IMR-90 (cell line): ENCODE measurements at places on chromosomes 1 and 21. TPM values are rescaled to one million over a fixed set of nuclear protein-coding genes. Genes with fewer than 3 reads are reported as not detected.

GRCh38 chr1:54220004-54220811 is 20.2 kb downstream of the MRPL37 start:
- no peak overlapping the region for H3K27ac ChIP-seq
- H3K27me3 ChIP-seq, result no peaks in the 10 kb centered on the region
- H3K4me3 ChIP-seq, result no peak overlapping the region
- DNase-seq, result peak; percentile 45

DNA sequence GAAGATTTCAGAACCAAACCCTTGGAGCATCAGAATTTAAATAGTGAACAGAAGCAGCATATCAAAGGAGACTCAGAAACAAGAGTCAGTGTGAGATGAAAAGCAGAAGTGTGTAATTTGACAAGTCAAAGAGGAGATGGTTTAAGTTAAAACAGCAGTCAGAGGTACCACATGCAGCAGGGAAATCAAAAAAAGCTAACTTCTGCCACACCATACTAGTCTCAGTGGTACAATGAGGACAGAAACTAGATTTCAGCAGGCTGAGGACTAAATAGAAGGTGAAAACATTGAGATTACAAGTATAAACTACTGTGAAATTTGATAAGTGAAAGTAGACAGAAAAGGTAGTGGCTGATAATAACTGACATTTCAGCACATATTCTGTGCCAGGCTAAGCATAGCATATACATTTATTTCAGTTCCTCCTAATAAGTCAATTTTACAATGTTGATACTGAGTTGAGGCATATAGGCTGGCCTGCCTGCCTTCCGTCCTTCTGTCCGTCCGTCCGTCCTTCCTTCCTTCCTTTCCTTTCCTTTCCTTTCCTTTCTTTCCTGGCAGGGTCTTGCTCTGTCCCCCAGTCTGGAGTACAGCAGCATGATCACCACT is 12.6 kb downstream of the SUCO start:
- no peaks in the 10 kb centered on the region for H3K36me3 ChIP-seq
- no peaks in the 10 kb centered on the region for H3K27me3 ChIP-seq

ALX3 gene
- not detected in 2 replicates for total RNA-seq

DNA sequence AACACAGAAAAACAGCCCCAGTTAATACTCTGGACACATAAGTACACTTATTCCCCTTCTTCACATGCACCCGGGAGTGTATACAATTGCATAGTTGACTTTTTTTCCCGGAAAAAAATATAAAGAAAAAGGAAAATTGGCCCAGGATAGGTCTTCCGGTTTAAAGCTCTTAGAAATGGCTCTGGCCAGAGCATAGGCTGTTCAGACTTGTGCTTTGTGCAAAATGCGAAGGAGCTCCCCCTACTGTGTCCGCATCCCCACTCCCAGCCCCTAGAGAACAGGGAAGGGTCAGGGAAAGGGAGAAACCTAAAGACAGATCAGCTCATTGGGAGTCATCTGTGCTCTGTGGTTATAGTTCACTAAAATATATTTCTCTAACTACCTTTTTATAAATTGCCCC is 5.5 kb upstream of the MTMR11 start:
- no peaks in the 10 kb centered on the region for H3K27me3 ChIP-seq
- no peak overlapping the region for H3K27ac ChIP-seq
- peaks cover 8% of the 10 kb centered on the region for H3K4me1 ChIP-seq

GRCh38 chr1:146010126-146010738 is 11.3 kb downstream of the HJV start:
- H3K4me3 ChIP-seq, result no peak overlapping the region
- no peak overlapping the region for H3K27ac ChIP-seq
- H3K4me1 ChIP-seq, result 0 out of 2 replicates have a peak, but pooled peaks cover 2% of the 10 kb centered on the region
- no peak for DNase-seq
- H3K36me3 ChIP-seq, result no peaks in the 10 kb centered on the region

GRCh38 chr1:229108598-229109201 is 162.2 kb upstream of the RAB4A start:
- no peaks in the 10 kb centered on the region for H3K36me3 ChIP-seq
- no peak overlapping the region for H3K27ac ChIP-seq
- peaks cover 50% of the 10 kb centered on the region; the same call in 1 of the 2 replicates for H3K27me3 ChIP-seq
- peaks cover 2% of the 10 kb centered on the region; the same call in 1 of the 2 replicates for H3K4me1 ChIP-seq

DNA sequence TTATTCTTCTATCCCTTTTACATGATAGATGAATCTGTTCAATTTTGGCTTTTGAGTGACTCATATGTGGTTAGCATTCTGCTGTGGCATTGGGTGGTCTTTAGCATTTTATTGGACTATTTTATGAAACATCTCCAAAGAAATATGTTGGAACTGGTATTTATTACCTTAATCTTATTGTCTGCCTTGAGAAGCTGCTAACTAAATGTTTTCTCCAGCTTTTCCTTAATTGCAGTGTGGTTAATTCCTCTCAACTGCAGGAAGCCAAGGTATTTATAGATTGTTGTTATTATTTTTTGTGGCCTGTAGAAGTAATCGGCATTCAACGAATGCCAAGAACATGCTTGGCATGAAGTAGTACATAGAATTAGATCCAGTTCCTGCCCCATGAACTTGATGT is 64.1 kb downstream of the NOS1AP start:
- no peak overlapping the region for H3K27ac ChIP-seq
- no peak overlapping the region for H3K4me3 ChIP-seq
- H3K27me3 ChIP-seq, result peaks cover 2% of the 10 kb centered on the region; the same call in 1 of the 2 replicates
- DNase-seq, result no peak

GRCh38 chr1:119611701-119612113 is 36.4 kb downstream of the ZNF697 start:
- H3K4me3 ChIP-seq, result no peak overlapping the region
- DNase-seq, result no peak
- H3K27ac ChIP-seq, result no peak overlapping the region
- peaks cover 3% of the 10 kb centered on the region; the same call in 1 of the 2 replicates for H3K27me3 ChIP-seq

- DNase-seq, result no peak
- no peaks in the 10 kb centered on the region for H3K36me3 ChIP-seq
- no peak overlapping the region for H3K27ac ChIP-seq
- H3K4me3 ChIP-seq, result no peak overlapping the region
- H3K27me3 ChIP-seq, result no peaks in the 10 kb centered on the region
Measured at GRCh38 chr1:205666372-205667166, 13.7 kb downstream of the SLC45A3 start.

- DNase-seq, result no peak
- no peak overlapping the region for H3K4me3 ChIP-seq
- no peak overlapping the region for H3K27ac ChIP-seq
- H3K36me3 ChIP-seq, result no peaks in the 10 kb centered on the region
Measured at GRCh38 chr1:177796561-177796960, 173.3 kb downstream of the SEC16B start.

DNA sequence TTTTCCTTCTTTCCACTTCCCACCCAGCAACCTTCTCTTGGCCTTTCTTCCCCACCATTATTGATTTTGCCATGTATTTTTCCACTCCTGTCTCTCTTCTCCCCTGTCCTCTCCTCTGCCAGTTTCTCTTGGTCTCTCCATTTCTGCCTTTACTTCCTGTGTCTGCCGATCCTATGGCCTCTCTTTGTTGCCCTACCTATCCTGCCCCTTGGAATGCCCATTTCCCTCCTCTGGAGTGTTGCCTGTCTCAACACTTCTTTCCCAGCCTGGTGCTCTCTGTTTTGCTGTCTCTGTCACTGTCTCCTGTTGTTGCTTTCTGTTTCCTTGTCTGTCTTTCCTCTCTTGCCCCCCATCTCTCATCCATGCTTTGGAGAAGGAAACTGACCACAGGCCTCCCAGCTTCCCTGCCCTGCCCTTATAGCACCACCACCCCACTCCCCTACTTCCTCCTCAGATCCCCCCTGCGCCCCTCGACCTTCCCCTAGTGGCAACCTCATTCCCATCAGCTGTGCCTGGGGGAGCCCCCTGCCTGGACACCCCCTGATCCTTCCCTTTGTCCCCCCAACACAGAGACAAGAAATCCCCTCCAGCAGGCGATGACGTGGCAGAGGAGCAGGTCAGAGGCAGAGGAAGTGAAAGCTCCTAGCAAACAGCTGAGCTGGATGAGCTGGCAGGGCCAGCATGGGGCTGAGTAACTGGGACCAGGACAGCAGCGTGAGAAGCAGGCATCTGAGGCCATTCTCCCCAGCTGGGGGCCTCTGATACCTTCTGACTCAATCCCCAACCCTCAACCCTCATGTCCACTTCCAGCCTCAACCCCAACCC is 6.6 kb upstream of the ETV3L start:
- no peaks in the 10 kb centered on the region for H3K36me3 ChIP-seq
- H3K27me3 ChIP-seq, result no peaks in the 10 kb centered on the region; the same call in 1 of the 2 replicates
- peaks cover 10% of the 10 kb centered on the region for H3K4me1 ChIP-seq

DNA sequence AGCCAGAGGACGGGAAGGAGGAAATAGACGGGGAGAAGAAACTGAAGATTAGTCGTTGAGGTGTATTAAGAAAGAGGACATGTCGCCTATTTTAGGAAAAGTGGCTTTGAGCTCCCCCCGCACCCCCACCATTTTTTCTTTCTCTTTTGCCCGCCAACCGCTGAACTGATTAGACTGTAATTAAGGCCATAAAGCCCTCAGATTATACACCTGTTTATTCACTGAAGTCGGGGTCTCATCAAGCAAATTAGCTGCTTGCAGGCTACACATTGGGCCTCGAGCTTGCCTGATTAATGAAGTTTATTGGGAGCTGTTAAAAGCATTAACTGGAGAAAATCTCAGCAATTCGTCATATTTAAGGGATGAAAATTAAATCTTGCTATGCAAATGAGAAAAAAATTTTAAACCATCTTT is 119.4 kb upstream of the RRP15 start:
- H3K4me3 ChIP-seq, result peak overlapping the region; percentile 56
- H3K36me3 ChIP-seq, result no peaks in the 10 kb centered on the region
- H3K27ac ChIP-seq, result no peak overlapping the region
- DNase-seq, result no peak
- no peaks in the 10 kb centered on the region for H3K4me1 ChIP-seq

DNA sequence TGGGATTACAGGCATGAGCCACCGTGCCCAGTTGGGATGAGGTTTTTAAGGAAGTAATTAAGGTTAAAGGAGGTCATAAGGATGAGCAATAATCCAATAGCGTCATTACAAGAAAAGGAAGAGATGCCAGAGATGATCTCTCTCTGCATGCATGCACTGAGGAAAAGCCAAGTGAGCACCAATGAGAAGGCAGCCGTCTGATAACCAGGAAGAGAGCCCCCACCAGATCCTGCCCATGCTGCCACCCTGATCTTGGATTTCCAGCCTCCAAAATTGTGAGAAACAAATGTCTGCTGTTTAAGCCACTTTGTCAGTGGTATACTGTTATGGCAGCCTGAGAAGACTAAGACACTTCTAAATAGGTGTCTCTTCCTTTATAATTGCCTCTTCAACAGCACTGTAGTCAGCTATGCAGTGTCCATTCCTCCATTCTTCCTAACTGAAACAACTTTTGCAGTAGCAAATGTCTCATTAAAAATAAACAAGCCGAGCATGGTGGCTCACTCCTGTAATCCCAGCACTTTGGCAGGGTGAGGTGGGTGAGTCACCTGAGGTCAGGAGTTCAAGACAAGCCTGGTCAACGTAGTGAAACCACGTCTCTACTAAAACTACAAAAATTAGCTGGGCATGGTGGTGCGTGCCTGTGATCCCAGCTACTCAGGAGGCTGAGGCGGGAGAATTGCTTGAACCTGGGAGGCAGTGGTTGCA is 216.2 kb upstream of the RUNX1 start:
- H3K36me3 ChIP-seq, result no peaks in the 10 kb centered on the region
- no peaks in the 10 kb centered on the region for H3K27me3 ChIP-seq
- H3K4me3 ChIP-seq, result no peak overlapping the region

DNA sequence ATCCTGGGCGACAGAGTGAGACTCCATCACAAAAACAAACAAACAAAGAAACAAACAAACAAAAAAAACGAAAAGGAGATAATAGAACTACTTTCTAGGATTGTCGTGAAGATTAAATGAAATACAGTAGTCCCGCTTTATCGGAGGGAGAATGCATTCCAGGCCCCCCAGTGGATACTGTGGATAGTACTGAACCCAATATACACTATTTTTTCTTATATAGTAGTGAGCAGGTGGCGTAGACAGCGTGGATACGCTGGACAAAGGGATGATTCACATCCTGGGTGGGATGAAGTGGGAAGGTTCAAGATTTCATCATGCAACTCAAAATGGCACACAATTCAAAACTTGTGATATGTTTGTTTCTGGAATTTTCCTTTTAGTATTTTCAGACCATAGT is 8.0 kb downstream of the SLC35F3 start:
- no peaks in the 10 kb centered on the region for H3K4me1 ChIP-seq
- DNase-seq, result no peak

- H3K27me3 ChIP-seq, result no peaks in the 10 kb centered on the region
- no peak overlapping the region for H3K4me3 ChIP-seq
- no peaks in the 10 kb centered on the region for H3K36me3 ChIP-seq
- no peaks in the 10 kb centered on the region for H3K4me1 ChIP-seq
- DNase-seq, result no peak
Measured at GRCh38 chr1:58833166-58833565, 49.3 kb upstream of the JUN start.

OR2L13 gene
- total RNA-seq, result not detected in 2 replicates

BCL2L15 gene
- under 0.01 TPM in 2 replicates for total RNA-seq

DNA sequence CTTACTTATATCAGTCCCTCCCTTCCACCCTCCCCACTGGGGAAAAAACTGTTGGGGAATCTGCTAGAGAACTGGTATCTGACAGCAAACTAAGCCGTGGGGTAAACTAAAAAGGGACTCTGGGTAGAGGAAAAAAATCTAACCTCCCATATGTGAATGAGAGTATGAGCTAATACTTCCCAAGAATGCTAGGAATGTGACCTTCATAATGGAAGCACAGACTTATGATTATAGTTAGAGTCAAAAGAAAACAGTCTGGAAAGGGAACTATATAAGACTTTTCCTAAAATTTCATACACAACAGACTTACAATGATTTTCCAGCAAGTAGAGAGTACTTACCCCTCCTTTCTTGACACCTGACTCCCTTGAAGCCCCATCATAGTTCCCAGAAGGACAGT is 23.0 kb upstream of the RBBP5 start:
- H3K4me3 ChIP-seq, result no peak overlapping the region
- peaks cover 4% of the 10 kb centered on the region; the same call in 1 of the 2 replicates for H3K36me3 ChIP-seq
- H3K4me1 ChIP-seq, result peaks cover 20% of the 10 kb centered on the region
- peak; percentile 79 for DNase-seq
- no peak overlapping the region for H3K27ac ChIP-seq

GRCh38 chr21:44919111-44919912 is 1.4 kb downstream of the ITGB2 start:
- H3K27ac ChIP-seq, result no peak overlapping the region
- peaks cover 70% of the 10 kb centered on the region for H3K27me3 ChIP-seq
- no peaks in the 10 kb centered on the region for H3K36me3 ChIP-seq
- no peaks in the 10 kb centered on the region for H3K4me1 ChIP-seq
- no peak overlapping the region for H3K4me3 ChIP-seq

DNA sequence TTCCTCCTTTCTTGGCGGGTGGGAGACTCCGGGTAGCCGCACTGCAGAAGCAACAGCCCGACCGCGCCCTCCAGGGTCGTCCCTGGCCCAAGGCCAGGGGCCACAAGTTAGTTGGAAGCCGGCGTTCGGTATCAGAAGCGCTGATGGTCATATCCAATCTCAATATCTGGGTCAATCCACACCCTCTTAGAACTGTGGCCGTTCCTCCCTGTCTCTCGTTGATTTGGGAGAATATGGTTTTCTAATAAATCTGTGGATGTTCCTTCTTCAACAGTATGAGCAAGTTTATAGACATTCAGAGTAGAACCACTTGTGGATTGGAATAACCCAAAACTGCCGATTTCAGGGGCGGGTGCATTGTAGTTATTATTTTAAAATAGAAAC is 2.5 kb downstream of the OLIG2 start:
- peaks cover 97% of the 10 kb centered on the region for H3K27me3 ChIP-seq
- H3K4me1 ChIP-seq, result no peaks in the 10 kb centered on the region
- no peak for DNase-seq
- H3K4me3 ChIP-seq, result no peak overlapping the region

LCE2A gene
- total RNA-seq, result not detected in 2 replicates
